T-helper 1 cell treated with Interleukin-12 subunit alpha and Interleukin-12 subunit beta and Interleukin-4 antibody, amounts not matched to agents 30 ng/mL and 1 ng/mL, for 36 hours (primary cell): ENCODE measurements at places on chromosomes 4 and X. TPM values are rescaled to one million over a fixed set of nuclear protein-coding genes. Genes with fewer than 3 reads are reported as not detected.

The CXCR3 gene
- total RNA-seq, result 163 and 166 TPM in 2 replicates

The RASSF6 gene
- total RNA-seq, result not detected in 2 replicates

The NHS gene
- 5.4 and 5.6 TPM in 2 replicates for total RNA-seq

The FGFBP2 gene
- 5.7 and 7.0 TPM in 2 replicates for total RNA-seq

The SLC25A4 gene
- total RNA-seq, result 1.5 and 1.7 TPM in 2 replicates
